ENCODE measurements at places on chromosomes 16 and 17.

- DNase-seq: no peak
Measured at GRCh38 chr17:21193031-21193430, 20.9 kb downstream of the TMEM11 start.

DNA sequence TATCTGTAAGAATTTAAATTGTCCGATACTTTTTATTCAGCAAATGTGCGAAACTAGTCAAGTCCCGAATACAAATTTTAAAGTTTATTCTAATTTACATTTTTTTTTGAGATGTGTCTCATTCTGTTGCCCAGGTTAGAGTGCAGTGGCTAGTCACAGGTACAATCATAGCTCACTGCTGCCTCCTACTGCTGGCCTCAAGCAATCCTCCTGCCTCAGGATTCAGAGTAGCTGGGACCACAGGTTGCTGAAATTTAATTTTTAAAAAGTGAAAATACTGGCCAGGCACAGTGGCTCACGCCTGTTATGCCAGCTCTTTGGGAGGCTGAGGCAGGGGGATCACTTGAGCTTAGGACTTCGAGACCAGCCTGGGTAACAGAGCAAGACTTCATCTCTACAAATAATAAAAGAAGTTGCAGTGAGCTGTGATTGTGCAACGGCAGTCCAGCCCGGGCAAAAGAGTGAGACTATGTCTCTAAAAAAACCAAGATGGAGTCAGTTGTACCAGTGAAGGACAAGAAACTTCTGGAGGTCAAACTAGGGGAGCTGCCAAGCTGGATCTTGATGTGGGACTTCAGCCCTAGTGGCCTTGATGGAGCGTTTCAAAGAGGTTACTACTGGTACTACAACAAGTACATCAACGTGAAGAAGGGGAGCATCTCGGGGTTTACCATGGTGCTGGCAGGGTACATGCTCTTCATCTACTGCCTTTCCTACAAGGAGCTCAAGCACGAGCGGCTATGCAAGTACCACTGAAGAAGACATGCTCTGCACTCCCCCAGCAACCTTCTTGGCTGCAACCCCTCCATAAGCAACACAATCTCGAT, 5.6 kb downstream of the POLG2 start:
- DNase-seq: no peak

DNA sequence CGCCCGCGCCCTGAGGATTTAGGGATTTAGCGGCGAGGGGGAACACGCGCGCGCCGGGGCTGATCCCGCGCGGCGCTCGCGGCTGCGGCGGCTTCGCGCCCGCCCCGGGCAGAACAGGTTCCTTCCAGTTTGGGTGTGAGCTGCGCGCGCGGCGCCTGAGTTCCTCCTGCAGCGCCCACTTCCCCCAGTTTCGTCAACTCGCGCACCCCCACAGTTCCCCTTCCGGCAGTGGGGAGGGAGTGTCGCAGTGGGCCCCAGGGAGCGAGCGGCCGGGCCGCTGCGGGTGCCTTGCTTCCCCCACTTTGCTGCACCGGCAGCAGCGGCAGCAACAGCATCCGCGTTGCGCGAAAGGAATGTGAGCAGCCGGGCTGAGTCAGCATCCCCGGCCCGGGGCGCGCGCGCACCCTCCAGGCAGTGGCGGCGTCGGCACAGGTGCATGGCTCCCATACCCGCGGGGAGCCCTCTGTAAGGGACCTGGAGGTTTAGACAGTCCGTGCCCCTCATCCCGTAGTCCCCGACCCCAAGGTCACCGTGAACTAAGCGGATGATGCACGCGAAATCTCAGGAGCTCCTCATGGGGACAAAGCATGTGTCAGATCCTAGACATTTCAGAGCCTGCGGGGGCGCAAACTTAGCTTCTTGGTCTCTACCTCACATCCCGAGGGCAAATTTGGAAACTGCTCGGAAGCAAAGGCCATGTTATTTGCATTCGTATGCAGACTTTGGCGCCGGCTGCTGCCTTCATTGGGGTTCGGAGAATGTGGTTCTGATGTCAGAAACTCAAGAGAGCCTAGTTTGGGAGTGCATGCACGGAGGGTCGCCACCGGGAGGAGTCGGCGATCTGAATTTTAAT, 767 bp downstream of the ARSG start:
- no peak for DNase-seq

DNA sequence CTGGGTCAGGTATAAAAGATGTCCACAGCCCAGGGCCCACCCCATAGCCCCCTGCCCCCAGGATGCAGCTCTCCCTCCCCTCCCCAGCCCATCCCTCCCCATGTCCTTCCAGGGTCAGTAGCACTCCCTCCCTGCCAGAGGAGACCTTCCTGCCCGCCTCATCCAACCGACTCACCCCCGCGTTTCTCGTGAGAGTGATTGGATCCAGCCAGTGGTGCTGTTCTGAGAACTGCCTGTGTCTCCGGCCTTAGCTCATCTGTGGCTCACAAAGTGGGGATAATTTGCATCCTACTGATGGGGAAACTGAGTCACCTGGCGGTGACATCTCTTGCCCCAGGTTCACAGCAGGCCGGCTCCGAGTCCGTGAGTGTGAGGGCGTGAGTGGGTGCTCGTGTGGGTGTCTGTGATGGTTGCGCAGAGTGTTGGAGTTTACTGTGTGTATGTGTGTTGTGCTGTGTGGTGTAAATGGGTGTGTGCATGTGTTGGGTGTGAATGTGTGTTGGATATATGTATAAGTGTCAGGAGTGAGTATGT, 90.7 kb upstream of the GSE1 start:
- no peak for DNase-seq

GRCh38 chr16:85256190-85256739, 144.0 kb upstream of the CIBAR2 start:
- DNase-seq: no peak

GRCh38 chr17:57357830-57358430, 101.6 kb downstream of the MSI2 start:
- no peak for DNase-seq

DNA sequence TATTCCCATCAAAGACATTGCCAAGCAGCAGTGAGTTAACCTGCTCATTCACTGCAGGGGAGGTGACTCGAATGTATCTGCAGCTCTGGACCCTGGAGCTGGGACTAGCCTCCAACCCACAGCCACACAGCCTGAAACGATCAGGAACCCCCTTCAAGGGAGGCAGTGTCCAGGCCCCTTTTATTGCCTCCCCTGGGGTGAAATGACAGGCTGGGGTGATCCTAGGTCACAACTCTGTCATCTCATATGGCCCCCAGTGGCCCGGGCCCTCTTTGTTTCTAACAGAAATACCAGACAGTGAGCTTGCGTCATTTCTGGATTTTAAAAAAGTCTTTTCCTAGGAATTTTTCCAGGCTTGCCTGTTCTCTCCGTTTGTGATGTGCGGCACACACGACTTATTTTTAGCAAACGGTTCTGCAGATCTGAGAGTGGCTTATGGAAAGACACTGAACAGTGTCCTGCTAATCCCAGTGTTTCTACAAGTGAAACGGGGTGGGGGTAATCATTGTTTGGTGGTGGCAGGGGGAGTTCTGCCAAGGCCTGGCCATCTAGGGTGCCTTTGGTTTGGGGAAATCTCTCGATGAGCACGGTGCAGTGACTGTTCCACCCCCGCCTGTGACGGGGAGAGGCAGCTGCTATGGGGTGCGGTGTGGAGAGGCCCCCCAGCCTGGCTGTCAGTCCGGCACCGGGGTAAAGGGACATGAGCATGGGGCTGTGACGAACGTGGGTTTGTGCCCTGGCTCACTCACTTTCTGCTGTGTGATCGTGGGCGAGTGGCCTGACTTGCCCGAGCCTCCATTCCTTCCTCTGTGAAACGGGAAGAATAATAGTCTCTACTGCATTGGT, 27.2 kb downstream of the NAGPA start:
- DNase-seq: no peak

DNA sequence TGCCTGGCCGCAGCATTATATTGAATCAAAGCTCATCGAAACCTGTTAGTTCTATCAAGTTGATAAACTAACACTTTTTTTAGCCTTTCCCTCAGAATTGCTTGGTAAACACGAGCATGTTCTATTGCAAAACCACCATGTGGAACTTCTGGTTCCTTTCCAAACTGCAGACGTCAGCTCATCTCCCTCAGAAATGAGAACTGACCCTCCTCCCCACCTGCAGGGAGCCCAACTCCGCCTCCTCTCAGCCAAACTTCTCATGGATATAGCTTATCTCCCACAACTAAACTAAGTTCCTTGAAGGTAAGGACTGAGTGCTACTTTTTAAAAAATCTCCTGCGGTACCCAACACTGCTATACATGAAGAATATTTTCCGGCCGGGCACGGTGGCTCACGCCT, 6.7 kb downstream of the SHMT1 start:
- DNase-seq: peak; percentile 82
